ENCODE measurements at places on chromosomes 1 and 21.

DNA sequence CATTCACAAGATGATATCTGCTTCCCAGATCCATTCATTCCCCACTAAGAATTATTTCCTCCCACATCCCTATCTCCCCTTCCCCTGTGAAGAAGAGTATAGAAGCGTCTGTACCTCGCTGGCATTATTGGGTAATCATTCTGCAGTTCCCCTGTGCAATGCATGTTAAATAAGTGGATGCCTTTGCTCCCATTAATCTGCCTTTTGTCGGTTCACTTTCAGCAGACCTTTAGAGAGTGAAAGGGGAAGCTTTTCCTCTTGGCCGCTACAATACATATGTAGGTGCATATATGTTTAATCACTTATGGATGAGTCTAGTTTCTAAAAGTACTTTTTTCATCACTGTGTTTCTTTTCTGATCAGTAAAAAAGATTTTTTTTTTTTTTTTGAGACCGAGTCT lies 7.0 kb downstream of the CLCN6 start:
- DNase-seq, result no peak

DNA sequence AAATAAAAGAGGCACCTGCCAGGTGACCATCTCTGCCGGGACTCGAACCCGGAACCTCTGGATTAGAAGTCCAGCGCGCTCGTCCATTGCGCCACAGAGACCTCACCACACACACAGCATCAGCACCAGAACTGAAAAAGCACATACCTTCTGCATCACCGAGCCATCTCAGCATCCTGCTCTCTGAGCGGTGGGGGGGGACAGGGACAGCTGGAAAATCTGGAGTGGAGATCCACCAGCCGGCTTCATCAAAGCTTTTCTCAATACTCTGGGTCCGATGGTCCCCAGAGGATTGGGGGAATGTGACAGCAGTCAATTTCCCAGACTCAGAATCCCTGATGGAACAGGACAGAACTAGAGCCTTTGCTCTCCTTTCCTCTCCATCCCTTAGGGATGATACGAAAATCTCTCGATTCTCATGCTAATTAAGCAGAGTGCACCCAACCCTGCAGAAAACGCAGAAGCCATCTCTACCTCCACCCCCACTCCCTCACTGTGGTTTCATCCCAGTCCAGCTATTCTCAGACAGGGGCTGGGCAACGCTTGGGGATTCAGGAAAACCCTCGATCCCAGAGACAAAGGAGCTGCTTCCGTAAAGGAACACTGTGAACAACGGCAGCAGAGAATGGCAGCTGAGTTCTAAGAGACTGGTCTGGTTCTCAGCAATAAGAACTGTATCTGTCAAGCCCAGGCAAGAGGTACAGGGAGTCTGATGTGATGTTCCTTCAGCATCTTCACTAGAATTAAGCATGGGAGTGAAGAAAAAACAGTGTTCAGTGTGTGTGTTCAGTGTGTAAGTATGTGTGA lies 29.6 kb upstream of the CADM3 start:
- no peak for DNase-seq

DNA sequence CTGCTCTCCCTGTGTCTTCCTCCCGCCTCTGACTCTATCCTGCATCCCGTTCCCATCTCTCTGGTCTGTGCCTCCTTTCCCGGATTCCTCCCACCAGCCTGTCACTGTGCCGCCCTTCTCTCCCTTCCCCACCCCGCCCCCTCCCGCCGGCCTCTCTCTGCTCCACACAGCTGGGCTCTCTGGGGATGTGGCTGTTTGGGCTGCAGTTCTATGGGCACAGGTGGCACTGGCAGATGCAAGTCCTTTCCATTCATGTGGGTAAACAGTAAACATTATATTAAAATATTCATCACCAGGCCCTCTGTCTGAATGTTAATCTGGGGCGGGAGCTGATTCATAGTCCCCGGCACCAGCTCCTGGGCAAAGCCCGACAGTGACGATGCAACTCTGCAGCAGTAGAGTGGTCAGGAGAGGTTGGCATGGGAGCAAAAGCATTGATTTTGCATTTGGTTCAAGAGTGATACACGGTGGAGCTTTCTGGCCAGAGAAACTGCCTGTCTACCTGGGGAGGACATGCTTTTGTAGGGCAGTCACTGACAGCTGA lies 249.3 kb downstream of the TNR start:
- DNase-seq, result no peak

GRCh38 chr1:19758227-19758830 lies 41.4 kb downstream of the TMCO4 start:
- no peak for DNase-seq

- DNase-seq, result no peak
These were observed 57.7 kb downstream of the SELENOF start for GRCh38 chr1:86856196-86856595.

DNA sequence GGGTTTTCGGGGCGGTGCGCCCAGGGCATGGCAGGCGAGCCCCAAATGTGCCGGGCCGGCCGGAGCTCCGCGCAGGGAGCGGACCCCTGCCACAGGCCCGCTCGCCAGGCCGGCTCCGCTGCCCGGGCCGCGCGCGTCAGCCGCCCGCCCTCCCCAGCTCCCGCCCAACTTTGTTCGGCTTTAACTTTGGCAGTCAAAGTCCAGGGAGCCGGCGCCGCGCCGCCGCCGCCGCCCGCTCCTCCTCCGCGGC lies 488 bp downstream of the SLC35D1 start:
- peak; percentile 11 for DNase-seq

DNA sequence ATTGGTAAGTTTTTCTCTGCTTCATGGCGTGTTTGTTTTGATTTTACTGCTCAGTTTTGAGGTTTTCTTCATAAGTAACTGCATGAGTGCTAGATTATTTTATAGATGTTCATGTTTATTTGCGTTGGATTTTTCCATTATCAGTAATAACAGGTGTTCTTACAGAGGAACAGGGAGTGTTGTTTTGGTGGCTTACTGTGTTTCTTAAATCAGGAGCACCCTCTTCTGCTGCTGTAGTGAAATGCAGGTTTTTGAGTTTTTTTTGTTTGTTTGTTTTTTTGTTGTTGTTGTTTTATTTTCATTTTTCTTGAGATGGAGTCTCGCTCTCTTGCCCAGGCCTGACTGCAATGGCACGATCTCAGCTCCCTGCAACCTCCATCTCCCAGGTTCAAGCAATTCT lies 32.6 kb downstream of the CTBS start:
- DNase-seq, result peak; percentile 41

DNA sequence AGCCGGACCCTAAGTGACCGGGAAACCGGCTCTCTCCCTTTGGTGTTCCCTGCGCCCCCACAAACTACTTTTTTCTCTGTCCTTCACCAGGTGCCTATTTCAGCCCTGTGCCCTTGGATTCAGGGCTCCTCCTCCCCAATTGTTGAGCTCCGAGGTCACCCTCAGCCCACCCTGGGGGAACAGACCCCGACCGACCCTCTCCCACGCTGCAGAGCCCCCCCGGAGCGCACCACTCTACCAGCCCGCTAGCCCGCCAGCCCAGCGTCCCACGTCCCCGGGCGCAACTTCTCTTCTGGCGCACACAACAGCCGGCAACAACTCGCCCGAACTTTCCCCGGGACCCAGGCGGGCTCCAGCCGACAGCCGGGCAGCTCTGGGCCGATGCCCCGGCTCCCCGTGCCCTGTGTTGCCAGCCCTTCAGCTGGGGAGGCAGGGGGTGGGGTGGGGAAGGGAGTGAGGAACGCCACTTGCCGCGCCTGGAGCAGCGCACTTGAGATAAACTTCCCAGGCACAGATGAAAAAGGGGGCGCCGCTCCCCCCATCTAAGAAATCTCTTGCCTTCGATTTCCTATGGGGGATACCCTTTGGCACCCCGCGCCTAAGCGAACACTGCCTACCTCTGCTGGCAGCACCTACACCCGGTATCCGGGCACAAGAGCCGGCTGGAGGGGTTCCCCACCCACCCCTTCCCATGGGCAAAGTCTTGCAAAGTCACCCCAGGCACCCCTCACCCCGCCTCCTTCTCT lies 997 bp downstream of the CASZ1 start:
- no peak for DNase-seq

- DNase-seq, result no peak
These were observed 33.1 kb upstream of the KLHDC7A start for GRCh38 chr1:18447509-18448220.

DNA sequence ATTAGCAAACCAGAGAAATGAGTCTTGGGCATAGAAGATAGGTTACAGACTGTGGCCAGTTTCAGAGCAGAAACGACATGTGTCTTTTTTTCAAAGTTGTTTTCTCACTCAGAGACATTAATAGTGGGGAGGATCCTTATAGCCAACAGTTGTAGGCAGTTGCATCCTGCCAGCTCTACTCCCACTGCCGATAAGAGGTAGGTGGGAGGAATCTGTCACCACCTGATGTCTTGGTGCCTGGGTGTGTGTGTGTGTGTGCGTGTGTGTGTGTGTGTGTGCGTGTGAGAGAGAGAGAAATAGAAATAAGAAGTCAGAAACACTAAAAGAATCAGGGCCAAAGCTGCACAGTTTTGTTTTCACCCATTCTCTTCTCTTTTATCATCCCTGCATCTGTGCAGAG lies 219.5 kb downstream of the ZP4 start:
- no peak for DNase-seq

DNA sequence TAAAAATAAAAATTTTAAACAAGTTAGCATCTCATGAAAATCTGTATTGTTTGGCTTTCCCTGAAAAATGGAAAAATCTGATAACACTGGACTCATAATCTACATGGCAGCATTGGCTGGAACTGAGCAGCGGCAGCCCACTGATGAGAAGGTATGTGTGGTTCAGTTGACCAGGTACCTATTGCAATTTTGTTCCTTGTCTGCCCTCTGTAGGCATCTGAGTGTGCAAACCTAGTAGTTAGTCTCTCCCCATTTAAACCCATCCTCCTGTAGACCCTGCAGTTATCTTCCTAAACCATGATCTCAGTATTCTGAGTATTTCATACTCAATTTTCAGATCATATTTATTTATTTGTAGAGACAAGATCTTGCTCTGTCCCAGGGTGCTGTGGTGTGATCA lies 59.4 kb upstream of the SERBP1 start:
- no peak for DNase-seq

DNA sequence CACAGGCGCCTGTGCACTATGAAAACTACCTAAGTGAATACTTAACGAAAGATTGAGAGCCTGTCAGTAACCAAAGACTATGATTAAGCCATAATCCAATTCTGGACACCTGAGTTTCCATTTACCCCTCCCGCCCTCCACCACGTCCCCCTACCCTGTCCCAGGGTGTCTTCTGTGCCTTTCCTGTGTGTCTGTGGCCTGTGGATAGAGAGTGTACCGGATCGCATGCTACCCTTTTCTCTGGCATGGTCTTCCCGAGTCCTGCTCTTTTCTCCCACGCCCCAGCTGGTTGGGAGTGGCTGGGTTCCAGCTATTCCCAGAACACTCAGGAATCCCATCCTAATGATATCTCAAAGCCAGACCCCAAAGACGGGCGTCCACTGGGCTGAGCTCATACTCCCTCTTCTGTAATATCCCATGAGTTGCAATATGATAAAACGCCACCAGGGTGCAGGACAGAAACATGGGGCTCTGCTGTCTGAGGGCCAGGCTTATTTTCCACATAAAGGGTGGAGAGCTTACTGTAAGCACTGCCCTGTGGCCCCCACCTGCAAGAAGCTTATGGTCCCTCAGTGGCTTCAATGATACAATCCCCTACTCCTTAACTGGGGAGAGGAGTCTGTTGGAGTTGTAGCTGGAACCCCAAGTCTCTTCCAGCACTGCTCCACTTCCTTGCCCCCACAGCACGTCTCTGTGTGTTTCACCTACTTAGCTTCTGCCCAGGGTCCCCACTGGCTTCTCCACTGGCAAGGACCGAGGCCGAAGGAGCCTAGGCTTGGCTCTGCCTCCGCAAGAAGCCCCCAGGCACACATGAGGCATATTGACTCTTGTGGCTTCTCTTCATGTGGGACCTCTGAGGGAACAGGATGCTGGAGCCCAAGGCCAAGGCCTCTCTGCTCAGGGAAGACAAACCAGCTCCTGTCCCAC lies 17.6 kb upstream of the ALX3 start:
- peak; percentile 49 for DNase-seq

GRCh38 chr21:28714777-28715464 lies 277.8 kb downstream of the LTN1 start:
- DNase-seq, result no peak

GRCh38 chr1:156666862-156667609 lies 10.2 kb downstream of the NES start:
- no peak for DNase-seq

DNA sequence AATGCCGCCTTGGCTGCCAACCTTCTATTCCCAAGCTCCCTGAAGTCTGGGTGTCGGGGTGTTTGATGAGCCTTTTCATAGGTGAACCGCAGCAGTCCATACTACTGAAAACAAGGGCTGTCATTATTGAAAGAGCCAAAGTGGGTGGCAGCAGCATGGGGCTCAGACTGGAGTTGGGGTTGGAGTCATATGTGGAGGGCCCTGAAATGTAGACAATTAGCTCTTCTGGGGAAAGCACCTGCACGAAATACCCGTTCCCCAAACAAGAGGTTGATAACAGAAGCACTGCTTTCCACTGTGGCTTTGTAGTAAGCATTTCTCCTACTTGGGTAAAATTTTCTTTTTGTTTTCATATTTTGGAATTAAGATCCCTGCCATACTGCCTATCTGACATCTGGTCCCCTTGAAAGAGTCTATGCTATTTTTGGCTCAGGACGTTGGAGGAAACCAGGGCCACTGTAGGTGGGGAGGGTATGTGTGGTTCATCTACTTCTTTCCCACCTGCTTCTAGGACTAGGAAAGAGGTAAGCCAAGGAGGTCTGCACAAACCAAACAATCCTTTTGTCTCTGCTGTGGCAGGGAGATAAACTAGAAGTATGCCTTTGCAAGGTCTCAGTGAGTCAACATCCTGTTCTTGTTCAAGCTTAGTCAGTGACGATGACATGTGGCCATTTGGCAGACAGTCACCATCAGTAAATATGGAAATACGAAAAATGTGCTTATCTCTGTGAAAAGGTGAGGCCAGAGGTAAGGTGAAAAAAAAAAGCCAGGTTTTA lies 197.0 kb upstream of the UBE2U start:
- no peak for DNase-seq

- peak; percentile 52 for DNase-seq
These were observed 543 bp downstream of the TMEM9 start for GRCh38 chr1:201153474-201154388.

DNA sequence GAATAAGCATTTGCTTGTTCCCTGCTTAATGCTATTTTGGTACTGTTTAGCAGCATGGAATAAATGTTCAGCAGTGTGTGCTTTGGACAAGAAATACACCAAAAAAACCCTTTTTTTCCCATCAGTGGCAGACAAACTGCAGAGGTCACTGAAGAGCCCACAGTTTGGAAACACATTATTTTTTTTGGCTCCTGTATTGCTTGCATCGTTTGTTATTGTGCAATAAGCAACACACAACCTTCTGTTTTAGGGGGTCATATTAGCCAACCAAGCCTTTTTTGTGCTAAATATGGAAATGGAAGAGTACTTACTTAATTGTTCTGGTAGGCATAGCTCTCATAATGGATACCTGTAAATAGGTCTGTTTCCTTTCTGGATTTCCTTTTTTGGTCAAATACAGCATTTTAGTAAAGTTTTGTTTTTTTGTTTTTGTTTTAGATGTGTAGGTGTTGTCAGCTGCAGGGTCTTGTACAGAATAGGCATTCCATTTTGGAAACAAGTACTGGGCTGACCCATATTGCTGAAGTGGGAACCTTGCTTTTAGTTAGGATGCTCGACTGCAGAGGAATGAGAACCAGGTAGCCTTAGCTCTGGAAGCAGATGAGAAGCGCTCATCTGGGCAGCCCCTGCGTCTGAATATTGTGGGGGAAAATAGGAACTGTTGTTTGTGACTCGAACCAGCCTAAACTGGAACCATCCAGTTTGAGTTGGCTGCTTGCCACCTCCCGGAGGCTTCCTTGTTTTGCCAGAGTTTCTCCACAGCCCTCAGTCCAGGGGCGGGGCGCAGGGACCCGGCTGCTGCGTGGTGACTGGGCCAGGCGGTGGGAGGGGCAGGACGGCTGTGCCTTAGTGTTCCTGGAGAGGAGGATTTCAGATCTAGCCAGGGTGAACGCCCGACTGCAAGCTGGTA lies 38.4 kb downstream of the SPEN start:
- DNase-seq, result peak; percentile 80

GRCh38 chr1:17348593-17349234 lies 23.3 kb upstream of the PADI6 start:
- no peak for DNase-seq

Data from hematopoietic multipotent progenitor cell treated with erythropoietin and hydrocortisone succinate and interleukin-3 and kit ligand, for 15 days (in vitro differentiated cells).